ENCODE measurements at places on chromosomes 16 and 17. TPM values are rescaled to one million over a fixed set of nuclear protein-coding genes. Genes with fewer than 3 reads are reported as not detected.

- H3K4me3 ChIP-seq = no peak overlapping the region
- H3K27ac ChIP-seq = peak overlapping the region; percentile 40
- H3K4me1 ChIP-seq = peaks cover 24% of the 10 kb centered on the region
- H3K27me3 ChIP-seq = no peaks in the 10 kb centered on the region
- peaks cover 28% of the 10 kb centered on the region for H3K36me3 ChIP-seq
Measured at GRCh38 chr17:75776386-75777295, 8.0 kb upstream of the UNK start.

GRCh38 chr17:28743243-28744103 is at the start of gene TRAF4:
Gene TRAF4 (plus strand): TSS chr17:28744011. CDS start chr17:28744113, 102 bp downstream.
- H3K4me1 ChIP-seq = peaks cover 39% of the 10 kb centered on the region
- no peak for DNase-seq
- peak within 1 kb of the TSS; percentile 89 for H3K4me3 ChIP-seq
- H3K36me3 ChIP-seq = no peaks in the 10 kb centered on the region
- no peaks in the 10 kb centered on the region for H3K27me3 ChIP-seq

GRCh38 chr17:37671028-37671823 is 28.0 kb upstream of the DDX52 start:
- no peaks in the 10 kb centered on the region for H3K4me1 ChIP-seq
- no peak overlapping the region for H3K4me3 ChIP-seq
- DNase-seq = no peak
- H3K27ac ChIP-seq = no peak overlapping the region

GRCh38 chr16:88686439-88687253 is at the start of gene SNAI3:
Gene SNAI3 (minus strand): TSS chr16:88686507. CDS start chr16:88686406, 101 bp downstream.
- H3K27me3 ChIP-seq = no peaks in the 10 kb centered on the region
- H3K36me3 ChIP-seq = no peaks in the 10 kb centered on the region
- H3K4me3 ChIP-seq = peak within 1 kb of the TSS; percentile 45
- no peaks in the 10 kb centered on the region for H3K4me1 ChIP-seq

The OTOP2 gene
- total RNA-seq = not detected

DNA sequence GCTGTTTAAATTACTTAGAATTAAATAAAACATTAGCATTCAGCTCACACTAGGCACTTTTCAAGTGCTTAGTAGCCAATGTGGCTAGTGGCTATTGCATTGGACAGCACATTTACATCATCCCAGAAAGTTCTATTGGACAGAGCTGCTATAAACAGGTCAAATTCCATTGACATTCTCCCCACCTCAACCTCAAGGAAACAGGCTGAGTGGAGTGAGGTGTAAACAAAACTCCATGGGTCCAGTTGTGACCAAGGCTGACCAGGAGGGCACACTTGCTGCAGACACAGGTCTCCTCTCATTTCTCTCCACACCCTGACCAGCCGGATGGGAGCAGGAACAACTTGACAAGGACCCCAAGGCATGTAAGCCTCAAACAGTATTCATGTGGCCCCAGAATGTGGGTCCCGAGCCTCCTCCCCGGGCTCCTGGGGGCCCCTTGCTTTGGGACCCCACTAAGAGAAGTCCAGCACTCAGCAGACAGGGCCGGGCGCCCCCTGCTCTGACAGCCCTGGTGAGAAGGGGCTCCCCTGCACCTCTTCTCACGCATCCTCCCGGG is 488 bp downstream of the C17orf113 start:
- H3K27ac ChIP-seq = no peak overlapping the region
- H3K4me1 ChIP-seq = peaks cover 2% of the 10 kb centered on the region
- no peaks in the 10 kb centered on the region for H3K36me3 ChIP-seq

GRCh38 chr16:78931678-78932077 is 668.9 kb downstream of the MAF start:
- H3K27me3 ChIP-seq = no peaks in the 10 kb centered on the region
- no peak overlapping the region for H3K4me3 ChIP-seq

DNA sequence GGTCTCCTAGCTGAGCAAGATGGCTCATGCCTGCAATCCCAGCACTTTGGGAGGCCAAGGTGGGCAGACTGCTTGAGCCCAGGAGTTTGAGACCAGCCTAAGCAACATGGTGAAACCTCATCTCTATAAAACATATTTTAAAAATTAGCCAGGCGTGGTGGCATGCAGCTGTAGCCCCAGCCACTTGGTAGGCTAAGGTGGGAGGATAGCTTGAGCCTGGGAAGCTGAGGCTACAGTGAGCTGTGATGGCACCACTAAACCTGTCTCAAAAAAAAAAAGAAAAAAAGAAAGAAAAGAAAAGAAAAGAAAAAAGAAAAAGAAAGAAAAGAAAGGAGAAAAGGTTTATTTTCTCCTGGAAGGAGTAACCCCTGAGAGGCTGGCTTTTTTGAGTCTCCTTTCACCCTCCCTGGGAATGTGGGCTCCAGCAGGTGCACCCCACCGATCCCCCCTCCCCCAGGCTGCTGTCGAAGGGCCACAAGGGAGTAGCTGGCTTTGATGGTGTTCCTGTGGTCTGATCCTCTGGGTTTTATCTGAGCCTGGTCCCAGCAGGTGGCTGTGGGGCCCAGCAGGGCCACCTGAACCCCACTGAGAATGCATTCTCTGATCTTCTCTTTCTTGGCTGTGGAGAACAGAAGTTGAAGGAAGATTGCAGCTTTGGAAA is 29.9 kb upstream of the TNRC6C start:
- H3K27ac ChIP-seq = no peak overlapping the region
- no peak overlapping the region for H3K4me3 ChIP-seq
- no peaks in the 10 kb centered on the region for H3K36me3 ChIP-seq
- no peaks in the 10 kb centered on the region for H3K27me3 ChIP-seq
- DNase-seq = no peak

DNA sequence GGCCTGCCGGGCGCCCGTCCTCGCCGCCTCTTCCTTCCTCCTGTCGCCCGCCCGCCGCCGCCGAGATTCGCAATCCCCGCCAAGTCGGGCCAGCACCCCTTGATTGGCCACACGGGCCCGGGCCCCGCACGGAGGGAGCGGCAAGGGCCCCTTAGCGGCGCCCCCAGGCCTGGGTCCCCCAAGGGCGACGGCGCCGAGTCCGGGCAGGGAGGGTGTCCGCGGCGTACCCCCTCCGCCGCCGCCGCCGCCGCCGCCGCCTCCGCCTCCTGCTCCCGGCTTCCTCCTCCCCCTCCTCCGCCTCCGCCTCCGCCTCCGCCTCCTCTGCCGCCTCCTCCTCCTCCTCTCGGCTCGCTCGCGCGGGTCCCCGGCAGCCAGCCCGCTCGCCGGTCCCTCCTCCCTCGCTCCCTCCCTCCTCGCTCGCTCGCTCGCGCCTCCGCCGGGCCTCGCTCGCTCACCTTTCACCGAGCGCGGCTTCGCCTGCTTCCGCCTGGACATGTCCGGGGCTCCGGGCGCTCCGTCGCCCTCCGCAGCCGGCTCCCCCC is 561 bp downstream of the ZNF423 start:
- DNase-seq = no peak
- no peaks in the 10 kb centered on the region for H3K4me1 ChIP-seq
- peaks cover 6% of the 10 kb centered on the region for H3K27me3 ChIP-seq
- H3K27ac ChIP-seq = no peak overlapping the region

The GSPT1 gene
- 194 TPM for total RNA-seq

- no peak for DNase-seq
- H3K4me3 ChIP-seq = no peak overlapping the region
- no peaks in the 10 kb centered on the region for H3K27me3 ChIP-seq
- H3K4me1 ChIP-seq = no peaks in the 10 kb centered on the region
Measured at GRCh38 chr16:86732621-86733295, 154.4 kb downstream of the FOXL1 start.

The TK1 gene
- 153 TPM for total RNA-seq

- no peak overlapping the region for H3K27ac ChIP-seq
- peaks cover 2% of the 10 kb centered on the region for H3K36me3 ChIP-seq
- DNase-seq = no peak
- H3K4me1 ChIP-seq = peaks cover 5% of the 10 kb centered on the region
Measured at GRCh38 chr17:20999044-20999573, 43.7 kb downstream of the USP22 start.

The GINS2 gene
- 12.0 TPM for total RNA-seq

DNA sequence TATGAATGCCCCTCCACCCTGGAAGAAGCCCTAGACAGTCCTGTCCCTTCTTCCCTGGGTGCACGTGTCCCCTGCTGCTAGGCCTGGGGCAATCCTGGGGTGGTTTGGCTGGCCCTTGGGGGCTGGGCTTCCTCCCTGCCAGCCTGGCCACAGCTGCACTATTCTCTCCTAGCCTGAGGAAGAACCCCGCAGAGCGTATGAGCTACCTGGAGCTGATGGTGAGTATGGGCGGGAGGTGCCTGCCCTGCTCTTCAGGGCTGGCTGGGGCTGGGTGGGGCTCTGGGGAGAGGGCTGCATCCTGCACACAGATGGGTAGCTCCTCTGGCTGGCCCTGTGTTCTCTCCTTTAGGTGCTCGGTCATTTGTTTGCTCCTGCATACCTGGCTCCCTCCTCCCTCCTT is 28.8 kb downstream of the MAP2K3 start:
- no peak overlapping the region for H3K27ac ChIP-seq
- no peaks in the 10 kb centered on the region for H3K27me3 ChIP-seq
- DNase-seq = no peak
- H3K36me3 ChIP-seq = no peaks in the 10 kb centered on the region
- H3K4me1 ChIP-seq = no peaks in the 10 kb centered on the region

The OSBPL7 gene
- total RNA-seq = 9.1 TPM

- no peaks in the 10 kb centered on the region for H3K4me1 ChIP-seq
- peaks cover 7% of the 10 kb centered on the region for H3K27me3 ChIP-seq
- H3K36me3 ChIP-seq = no peaks in the 10 kb centered on the region
- DNase-seq = no peak
- H3K4me3 ChIP-seq = no peak overlapping the region
Measured at GRCh38 chr17:35188111-35188510, 6.1 kb downstream of the SLC35G3 start.

DNA sequence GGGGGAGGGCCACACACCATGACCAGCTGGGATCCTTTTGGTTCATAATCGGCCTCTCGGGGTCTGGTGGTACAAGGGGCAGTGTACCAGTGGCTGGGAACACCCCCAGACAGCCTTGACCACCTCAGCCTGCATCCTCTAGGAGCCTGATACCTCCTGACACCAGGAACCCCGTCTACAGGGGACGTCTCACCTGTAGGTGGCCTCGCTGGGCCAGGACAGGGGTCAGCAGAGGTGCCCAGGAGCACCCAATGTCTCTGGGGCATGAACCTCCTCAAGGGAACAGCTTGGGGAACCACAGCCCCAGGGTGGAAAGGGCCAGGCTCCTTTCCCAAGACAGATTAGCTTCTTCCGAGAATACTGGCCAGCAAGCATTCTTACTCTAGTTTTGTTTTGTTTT is 2.5 kb upstream of the METRNL start:
- DNase-seq = no peak
- no peak overlapping the region for H3K27ac ChIP-seq
- H3K4me3 ChIP-seq = no peak overlapping the region

The ARRB2 gene
- total RNA-seq = 39.2 TPM

The CCL14 gene
- total RNA-seq = not detected

- no peak overlapping the region for H3K4me3 ChIP-seq
- no peaks in the 10 kb centered on the region for H3K27me3 ChIP-seq
- no peak for DNase-seq
- peaks cover 8% of the 10 kb centered on the region for H3K4me1 ChIP-seq
- no peaks in the 10 kb centered on the region for H3K36me3 ChIP-seq
Measured at GRCh38 chr17:50871898-50872297, 5.7 kb upstream of the TOB1 start.

DNA sequence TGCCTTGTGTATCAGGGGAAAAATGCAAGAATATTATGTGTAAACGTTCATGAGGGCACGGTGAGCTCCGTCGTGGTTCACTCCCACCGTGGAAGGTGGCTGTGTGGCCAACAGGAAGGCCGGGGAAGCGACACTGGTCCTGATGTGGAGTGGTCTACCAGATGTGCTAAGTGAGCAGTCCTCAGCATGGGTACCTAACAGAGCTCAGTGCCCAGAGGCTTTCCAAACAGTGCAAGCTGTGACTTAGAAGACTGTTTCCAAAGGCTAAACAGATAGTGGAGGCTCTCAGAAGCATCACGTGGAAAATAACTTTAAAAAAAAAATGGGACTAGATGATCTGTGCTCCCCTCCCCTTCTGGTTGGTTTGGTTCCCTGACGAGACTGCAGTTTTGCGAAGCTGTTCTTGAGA is 199.3 kb upstream of the CHMP6 start:
- peaks cover 46% of the 10 kb centered on the region for H3K4me1 ChIP-seq
- no peak for DNase-seq
- peak overlapping the region; percentile 96 for H3K27ac ChIP-seq
- H3K36me3 ChIP-seq = no peaks in the 10 kb centered on the region
- H3K27me3 ChIP-seq = no peaks in the 10 kb centered on the region

- no peaks in the 10 kb centered on the region for H3K4me1 ChIP-seq
- no peak overlapping the region for H3K4me3 ChIP-seq
- no peak for DNase-seq
- H3K27me3 ChIP-seq = peaks cover 6% of the 10 kb centered on the region
Measured at GRCh38 chr16:24088767-24089166, 167.4 kb upstream of the CACNG3 start.

DNA sequence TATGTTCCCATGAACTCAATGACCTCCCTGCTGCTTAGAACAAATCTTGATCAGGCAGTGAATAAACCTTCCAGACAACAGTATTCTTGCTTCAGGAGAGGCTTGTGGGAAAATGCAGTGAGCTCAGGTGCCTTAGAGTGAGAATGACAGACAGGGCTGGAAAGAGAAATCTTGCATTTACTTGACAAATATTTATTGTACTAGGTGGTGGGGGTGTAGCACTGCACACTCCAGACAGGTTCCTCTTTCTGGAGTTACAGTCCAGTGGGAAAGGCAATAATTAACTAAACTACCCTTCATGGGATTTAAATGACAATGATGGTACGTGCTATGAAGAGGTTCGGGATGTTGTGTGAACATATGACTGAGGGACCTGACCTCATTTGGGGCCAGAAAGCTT is 182.9 kb downstream of the SHISA9 start:
- DNase-seq = no peak
- H3K36me3 ChIP-seq = no peaks in the 10 kb centered on the region
- no peaks in the 10 kb centered on the region for H3K27me3 ChIP-seq
- no peaks in the 10 kb centered on the region for H3K4me1 ChIP-seq

The PRSS21 gene
- total RNA-seq = not detected

DNA sequence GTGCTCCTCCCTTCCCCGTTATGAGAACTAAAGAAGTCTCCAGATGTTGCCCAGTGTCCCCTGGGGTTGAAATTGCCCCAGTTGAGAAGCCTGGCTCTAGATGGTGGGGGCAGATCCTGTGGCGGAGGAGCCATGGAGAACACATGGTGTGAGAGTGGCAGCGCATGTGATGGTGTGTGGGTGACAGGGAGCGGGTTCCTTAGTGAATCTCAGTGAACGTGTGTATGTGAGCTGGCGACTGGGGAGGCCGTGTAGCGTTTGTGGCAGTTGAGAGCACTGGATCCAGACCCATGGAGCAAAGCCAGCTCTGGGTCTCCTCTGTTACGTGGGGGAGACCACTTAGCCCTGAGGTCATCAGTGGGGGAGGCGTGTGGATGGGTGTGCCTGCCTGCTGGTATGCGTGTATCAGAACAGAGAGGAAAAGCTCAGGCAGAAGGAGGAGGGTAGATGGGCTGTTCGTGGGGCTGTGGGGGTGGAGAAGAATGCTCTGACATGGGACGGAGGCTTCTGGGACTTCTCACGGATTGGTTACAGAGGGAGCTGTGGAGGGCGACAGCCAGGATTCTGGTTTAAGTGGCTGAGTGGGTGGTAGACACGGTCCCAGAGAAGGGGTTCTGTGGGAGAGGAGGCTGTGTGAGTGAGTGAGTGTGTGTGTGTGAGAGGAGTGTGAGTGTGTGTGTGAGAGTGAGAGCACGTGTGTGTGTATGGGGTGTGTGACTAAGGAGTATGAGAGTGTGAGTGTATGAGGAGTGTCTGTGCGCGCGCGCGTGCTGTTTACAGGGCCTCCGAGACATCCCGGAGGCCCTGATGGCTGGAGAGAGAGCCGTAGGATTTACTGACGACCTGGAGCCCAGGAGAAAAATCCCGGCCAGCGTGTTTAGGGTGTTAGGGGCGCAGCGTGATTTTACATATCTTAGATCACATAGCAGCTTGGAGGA is 193.8 kb downstream of the SNX29 start:
- no peaks in the 10 kb centered on the region for H3K36me3 ChIP-seq
- no peaks in the 10 kb centered on the region for H3K27me3 ChIP-seq
- H3K4me1 ChIP-seq = no peaks in the 10 kb centered on the region
- H3K27ac ChIP-seq = no peak overlapping the region

The ZFP3 gene
- total RNA-seq = not detected

The GPR179 gene
- total RNA-seq = 0.03 TPM
